ENCODE measurements at places on chromosomes 6 and 20. TPM values are rescaled to one million over a fixed set of nuclear protein-coding genes. Genes with fewer than 3 reads are reported as not detected.

The ZSCAN23 gene
- total RNA-seq = 1.8 TPM

The ULBP3 gene
- total RNA-seq = 8.4 TPM

The COL9A1 gene
- total RNA-seq = not detected

The RBBP8NL gene
- 6.2 TPM for total RNA-seq

The OOEP gene
- total RNA-seq = 7.0 TPM

Measured in Calu3 (cell line).